Activated CD4-positive, alpha-beta T cell treated with anti-CD3 and anti-CD28 coated beads for 1 hour (primary cell): ENCODE measurements at places on chromosomes 16 and 17.

DNA sequence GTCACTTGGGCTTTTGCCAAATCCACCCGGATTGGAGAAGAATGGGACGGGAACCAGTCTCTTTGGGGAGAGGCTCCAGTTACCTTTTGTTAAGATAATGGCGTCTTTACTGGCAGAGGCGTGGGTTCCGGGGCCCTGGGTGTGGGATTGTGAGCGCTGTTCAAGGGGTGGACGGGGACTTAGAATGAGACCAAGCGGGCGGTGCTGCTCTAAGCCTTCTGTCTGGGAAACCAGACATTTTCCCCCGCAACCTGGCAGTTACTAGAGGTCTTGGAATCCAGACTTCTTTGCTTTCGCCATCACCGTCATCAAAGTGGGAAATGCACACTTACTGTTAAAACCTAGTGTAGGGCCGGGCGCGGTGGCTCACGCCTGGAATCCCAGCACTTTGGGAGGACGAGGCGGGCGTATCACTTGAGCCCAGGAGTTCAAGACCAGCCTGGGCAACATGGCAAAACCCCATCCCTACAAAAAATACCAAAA is 706 bp downstream of the TEN1 start:
- DNase-seq = no peak

DNA sequence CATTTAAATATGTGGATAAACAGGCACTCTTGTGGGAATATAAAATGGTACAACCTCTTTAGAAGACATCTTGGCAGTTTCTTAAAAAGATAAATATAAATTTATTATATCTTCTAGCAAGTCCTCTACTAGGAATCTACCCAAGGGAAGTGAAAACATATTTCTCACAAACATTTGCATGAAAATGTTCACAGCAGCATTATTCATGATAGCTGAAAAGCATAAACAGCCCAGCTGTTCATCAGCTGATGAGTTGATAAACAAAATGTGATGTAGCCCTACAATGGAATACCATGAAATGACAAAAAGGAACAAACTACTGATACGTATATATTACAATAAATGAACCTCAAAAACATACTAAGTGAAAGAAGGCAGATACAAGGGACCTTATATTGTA is 12.0 kb downstream of the DGKE start:
- no peak for DNase-seq

- no peak for DNase-seq
Measured at GRCh38 chr17:73731733-73732132, 87.5 kb upstream of the SDK2 start.

DNA sequence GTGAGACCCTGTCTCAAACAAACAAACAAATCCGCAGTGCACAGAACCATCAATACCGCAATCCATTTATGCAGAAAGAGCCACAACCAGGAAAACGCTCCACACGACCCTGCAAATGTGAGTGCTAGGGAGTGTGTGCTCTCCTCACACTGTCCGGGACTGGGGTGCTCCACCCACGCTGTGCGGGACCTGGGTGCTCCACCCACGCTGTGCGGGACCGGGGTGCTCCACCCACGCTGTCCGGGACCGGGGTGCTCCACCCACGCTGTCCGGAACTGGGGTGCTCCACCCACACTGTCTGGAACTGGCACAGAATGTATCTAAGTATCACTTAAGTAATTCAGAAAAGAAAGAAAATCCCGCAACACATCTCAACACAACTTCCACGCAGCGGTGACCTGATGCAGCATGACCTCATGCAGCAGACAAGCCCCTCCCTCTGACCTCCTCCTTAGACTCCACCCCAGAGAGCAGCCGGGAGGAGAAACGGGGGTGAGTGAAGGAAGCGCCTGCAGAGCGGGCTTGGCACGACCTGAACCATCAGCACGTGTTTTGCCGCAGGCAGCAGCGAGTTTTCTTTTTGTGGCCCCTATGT is 38.5 kb downstream of the ZNF276 start:
- DNase-seq = no peak

DNA sequence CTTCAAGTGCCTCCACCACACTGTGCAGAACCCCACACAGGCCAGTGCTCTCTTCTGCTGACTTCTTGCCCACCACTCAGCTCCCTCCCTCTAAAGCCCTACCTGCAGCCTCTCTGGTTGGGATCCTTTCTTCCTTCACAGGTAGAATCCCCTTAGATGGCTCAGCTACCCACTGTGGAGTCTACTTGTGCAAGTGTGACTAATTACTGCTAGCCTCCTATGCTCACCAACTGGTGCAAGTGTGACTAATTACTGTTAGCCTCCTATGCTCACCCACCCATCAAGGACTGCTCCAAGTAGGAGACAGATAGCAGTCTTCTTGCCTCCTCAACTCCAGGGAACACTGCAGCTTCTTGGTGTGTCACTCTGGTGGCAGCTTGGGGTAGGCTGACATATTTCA is 43.6 kb downstream of the TEX14 start:
- no peak for DNase-seq

- DNase-seq = no peak
Measured at GRCh38 chr16:77540646-77541045, 105.8 kb upstream of the ADAMTS18 start.

GRCh38 chr16:3646348-3646920 is 8.1 kb upstream of the DNASE1 start:
- no peak for DNase-seq

DNA sequence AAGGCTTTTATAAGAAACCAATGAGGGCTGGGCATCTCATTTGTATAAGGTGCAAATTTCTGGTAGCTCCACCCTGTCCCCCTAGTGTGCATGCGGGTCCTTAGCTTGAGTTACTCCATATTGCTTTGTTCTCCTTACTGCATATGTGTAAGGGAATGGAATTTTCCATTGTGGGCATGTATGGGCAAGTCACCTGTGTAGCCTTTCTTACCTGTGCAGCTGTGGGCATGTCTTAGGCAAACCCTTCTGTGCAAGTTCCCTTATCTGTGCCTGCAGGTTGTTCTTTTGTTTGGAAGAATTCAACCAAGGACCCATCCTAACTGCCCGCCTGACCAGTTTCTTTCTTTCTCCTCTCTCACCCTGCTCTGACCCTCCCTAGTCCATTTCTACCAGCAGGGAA is 122.8 kb upstream of the HS3ST4 start:
- no peak for DNase-seq

GRCh38 chr17:79035686-79036085 is 11.7 kb downstream of the C1QTNF1 start:
- no peak for DNase-seq

GRCh38 chr17:31842195-31843069 is 16.6 kb downstream of the COPRS start:
- peak; percentile 37 for DNase-seq

DNA sequence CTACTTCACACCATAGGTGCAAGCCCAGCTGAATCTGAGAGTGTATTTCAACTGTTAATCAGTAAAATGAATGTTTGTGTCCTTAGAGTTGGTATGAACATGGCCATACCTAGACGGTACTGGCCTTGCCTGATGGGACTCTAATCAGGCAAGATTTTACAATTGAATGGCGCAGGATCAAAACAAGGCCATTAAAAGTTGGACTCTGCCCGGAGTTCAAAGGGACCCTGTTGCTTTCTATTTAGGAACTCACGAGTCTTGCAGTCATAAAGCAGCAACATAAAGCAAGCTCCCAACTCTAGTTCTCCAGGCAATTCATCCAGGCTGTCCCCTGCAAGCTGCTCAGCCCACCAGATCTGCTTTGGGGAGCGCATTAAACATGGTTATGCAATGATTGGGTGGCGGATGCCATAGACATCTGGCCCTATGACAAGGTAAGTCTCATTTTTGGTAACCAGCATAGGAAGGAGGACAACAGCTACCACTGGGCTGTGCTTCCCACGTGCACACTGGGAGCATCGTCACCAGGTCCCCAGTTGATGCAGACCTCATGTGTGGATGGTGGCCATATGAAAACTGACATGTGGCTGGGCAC is 8.8 kb downstream of the TMEM186 start:
- DNase-seq = no peak

DNA sequence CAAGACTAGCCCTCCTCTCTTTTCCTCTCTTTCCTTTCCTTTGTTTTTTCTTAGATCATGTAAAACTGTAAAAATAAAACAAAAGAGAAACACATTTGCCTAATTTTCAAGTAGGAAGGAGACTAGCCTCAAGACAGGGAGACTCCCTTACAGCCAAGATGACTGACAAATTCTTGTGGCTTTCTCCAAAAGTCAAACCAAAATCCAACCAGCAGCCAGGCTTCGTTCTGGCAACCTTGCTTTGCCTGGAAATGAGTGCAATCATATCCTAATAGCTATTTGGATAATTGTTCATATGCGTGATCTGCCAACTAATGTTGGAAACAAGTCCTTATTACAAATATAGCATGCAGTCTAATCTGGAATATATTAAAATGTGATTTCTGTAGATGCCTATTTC is 868.9 kb upstream of the SOX9 start:
- DNase-seq = no peak

DNA sequence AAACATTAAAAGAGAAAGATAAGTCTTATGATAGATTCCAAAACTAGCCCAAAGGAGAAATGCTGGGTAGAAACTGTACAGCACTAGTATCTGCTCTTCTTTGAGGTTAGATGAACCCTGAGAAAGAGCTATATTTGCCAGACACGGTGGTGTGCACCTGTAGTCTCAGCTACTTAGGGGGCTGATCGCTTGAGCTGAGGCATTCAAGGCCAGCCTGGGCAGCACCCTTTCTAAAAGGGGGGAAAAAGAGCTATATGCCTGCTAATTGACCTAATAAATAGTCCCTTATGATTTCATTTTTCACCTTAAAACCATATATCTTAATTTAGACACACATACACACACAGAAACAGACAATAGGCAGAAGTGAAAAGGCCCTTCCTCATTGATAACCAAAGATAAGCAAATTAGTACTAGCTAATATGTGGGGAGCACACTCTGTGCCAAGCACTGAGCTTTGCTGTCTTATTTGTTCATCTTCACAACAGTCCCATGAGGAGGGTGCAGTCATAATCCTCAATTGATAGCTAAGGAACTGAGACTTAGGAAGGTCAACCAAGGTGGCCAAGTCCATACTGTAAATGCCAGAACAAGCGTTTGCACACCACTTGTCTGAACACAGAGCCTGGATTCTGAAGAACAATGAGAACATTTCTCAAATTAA is 56.6 kb upstream of the NLK start:
- DNase-seq = no peak

DNA sequence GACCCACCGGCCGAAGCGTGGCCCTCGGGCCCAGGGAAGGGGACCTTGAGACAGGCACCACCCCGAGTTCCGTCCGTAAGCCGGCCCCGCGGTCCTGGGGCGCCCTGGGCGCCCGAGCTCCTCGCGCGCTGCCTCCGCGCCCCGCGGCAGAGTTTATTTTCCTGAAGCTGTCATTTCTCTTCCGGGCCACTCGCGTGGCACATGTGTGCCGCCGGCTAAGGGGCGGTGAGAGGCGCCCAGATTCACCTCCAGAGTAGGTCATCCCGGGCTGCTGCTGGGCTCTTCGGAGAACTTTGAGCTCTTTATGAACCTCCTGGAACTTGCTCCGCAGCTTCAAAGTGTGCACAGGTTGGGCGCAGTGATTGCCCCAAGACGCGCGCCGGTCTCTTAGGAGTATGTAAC is 489 bp downstream of the ZC3H18 start:
- peak; percentile 32 for DNase-seq

DNA sequence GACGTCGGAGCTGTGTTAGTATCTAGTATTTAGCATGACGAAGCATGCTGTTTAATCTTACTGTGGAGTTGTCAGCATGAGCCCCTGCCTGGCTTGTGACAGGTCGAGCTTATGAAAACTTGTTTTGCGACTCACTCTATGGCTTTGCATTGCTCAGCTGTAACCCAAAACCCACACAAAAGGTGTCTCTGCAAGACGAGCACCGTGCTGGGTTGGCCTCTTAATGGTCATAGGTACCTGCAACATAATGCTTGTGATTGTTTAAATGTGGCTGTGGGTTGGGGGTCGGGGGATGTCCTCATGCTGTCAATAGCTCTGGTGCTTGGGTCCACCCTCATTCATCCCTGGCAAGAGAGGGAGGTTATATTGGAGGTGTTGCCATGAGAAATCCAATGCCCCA is 5.4 kb downstream of the NTN1 start:
- DNase-seq = no peak

DNA sequence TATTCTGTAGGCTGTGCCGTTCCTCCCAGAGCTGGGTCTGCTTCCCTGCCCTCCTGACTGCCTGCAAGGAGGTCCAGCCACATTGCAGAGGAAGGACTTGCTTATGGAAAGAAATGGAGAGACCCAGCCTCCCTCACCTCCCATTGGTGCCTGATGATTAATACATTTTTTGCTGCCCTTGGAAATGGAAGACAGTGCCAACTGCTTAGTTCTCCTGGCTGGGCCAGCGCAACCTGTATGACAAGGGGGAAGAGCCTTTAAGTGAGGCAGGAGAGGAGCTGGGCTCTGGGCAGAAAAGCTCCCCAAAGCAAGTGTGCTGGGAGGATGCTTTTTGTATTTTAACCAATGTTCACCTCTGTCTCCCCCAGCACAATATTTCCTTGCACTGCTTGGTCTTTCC is 238.5 kb downstream of the SOX9 start:
- DNase-seq = no peak

DNA sequence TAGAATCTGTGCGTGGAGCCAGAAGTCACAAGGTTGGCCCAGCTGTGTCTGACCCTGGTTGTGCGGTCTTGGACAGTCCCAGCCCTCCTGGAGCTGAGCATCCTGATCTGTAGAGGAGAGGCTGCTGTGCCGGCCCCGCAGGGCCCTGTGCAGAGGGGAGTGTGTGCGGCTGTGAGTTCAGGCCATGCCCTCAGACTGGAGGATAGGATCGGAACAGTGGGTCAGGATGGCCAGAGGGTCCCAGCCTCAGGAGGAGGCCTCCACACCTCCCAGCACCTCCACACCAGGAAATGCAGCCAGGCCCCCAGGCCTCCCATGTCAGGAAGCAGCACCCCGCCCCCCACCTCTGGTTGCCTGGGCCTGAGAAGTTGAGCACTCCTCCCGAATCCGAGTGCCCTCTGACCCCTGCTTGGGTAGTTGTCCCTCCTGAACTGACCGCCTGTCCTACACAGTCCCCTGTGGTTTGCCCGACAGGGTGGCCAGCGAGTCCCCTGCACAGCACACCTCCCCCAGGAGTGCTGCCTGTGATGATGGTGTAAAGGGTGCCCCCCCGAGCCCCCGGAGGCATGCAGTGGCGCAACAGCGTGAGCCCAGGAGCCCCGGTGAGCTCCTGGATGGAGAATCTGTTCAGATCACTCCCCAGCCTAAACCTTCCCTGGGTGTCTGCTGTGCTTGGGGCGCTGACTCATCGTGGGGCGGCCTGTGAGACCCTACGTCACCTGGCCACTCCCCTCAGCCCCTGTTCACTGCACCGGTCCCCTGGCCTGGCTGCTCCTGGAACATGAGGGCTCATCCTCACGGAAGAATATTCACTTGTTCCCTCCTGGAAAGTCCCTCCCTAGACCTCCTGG is 285.2 kb downstream of the SEC14L1 start:
- no peak for DNase-seq
